ENCODE measurements at places on chromosomes 1 and 21. TPM values are rescaled to one million over a fixed set of nuclear protein-coding genes. Genes with fewer than 3 reads are reported as not detected.

- no peak for DNase-seq
Measured at GRCh38 chr1:108703939-108704338, 8.8 kb upstream of the FNDC7 start.

- no peak for DNase-seq
Measured at GRCh38 chr21:38056481-38056880, 140.2 kb upstream of the KCNJ6 start.

DNTTIP2 gene
- polyA plus RNA-seq: 67.1 TPM

ERICH3 gene
- polyA plus RNA-seq: 0.45 TPM

DNA sequence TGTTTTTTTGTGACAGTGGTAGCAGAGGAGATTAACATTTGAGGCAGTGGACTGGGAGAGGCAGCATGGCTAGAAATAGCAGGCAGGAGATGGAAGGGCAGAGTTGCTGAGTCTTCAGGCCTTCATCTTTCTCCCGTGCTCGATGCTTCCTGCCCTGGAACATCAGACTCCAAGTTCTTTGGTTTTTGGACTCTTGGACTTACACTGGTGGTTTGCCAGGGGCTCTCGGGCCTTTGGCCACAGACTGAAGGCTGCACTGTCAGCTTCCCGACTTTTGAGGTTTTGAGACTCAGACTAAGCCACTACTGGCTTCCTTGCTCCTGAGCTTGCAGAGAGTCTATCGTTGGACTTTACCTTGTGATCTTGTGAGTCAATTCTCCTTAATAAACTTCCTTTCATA lies 24.2 kb upstream of the LEFTY2 start:
- no peak for DNase-seq

DNA sequence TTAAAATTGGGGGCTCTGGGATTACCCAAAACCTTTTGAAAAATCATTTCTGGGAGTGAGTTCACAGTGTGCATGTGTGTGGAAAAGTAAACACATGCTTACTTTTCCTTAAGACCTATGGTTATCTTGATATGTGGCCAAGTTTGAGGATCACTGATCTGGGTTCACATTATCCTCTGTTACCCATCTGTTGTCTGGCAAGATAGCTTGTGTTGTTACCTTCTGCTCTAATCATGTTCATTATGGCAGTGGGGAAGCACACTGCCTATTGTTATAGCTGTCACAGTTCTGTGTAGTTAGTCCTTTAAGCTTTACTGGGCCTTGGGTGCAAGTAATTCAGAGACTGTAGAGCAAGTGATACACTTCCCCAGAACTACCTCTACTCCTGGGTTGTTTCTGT lies 5.0 kb downstream of the CTBS start:
- DNase-seq: no peak

CCDC17 gene
- 1.6 TPM for polyA plus RNA-seq

- no peak for DNase-seq
Measured at GRCh38 chr1:3530086-3530925, 75.8 kb downstream of the ARHGEF16 start.

DNA sequence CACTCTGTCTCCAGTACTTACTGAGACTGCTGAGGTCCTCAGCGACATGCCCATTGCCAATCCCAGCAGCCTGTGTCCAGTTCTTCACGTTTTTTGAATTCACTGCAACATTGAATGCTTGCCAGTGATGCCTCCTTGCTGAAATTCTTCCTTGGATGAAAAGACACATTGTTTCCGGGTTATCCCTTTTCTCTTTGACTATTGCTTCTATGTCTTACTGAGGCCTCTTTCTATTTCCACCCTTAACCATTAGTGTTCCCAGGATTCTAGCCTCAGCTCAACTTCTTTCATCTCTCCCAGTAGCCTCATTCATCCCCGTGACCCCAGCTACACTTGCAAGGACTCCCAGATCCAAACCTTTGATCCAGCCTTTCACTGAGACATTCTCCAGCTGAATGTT lies 46.5 kb upstream of the KIF26B start:
- no peak for DNase-seq

- no peak for DNase-seq
Measured at GRCh38 chr1:220884109-220884980, 5.1 kb downstream of the HLX start.

DNA sequence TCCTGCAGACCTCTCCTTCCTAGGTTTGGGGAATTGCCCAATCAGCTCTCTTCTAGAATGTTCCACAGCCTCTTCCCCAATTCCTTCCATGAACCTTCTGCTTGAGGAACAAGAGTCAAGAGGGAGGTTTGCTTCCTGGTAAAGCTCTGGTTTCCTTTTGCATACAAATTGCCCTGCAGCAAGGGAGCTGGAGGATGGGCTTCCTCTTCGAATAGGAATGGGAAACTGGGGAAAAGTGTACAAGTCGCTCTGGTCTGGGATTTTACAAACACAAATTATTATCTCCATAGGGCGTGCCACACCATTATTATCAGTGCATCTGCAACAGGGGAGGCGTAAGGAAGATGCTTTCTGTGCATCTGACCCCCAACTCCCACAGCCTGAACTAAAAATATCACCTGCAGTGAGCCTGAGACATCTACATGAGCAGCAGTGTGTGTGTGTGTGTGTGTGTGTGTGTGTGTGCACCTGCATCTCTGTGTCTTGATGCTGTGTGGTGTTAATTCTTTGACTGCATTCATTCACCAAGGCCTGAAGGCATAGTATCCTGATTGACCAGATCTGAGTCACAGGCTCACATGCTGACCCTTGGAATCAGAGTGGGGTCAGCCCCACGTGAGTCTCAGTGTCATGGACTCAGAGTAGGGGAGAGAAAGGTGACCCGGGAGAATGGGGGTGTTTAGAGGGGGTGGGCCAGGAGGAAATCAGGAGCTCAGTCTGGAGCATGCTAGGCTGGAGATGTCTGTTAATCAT lies 272.9 kb downstream of the KAZN start:
- no peak for DNase-seq

DNA sequence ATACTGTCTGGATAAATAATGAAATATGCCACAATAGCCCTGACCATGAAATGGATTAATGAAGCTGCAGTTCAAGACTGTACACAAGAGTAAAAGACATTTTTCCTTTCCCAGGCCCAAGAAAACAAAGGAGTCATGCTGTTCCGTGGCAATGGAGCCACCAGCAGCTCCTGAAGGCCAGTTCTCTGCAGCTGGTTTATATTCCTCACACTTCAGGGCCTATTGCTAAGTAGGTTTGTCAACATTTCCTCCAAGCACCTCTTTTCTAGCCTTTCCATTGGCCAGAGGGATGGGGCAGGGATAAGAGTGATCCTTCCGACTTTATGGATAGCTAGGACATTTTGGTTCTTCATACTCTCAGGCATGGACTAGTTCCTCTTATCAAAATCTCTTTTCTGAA lies 24.2 kb upstream of the RGL1 start:
- DNase-seq: no peak

RIPK4 gene
- polyA plus RNA-seq: 16.8 TPM

DNA sequence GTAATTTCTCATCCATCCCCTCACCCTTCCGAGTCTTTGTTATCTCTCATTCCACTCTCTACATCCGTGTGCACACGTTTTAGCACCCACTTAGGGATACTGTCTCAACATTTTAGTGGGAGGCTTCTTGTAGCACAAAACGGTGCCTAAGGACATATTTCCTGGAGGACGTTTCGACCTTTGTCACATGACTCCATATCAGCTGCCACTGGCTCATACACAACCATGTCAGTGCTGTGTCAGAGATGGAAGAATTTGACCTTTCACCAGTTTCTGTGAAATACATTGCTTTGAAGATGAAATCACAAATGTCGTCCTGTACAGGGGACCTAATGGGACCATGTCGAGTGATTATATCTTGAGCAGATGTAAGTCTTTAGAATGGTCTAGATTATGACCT lies 15.6 kb downstream of the B3GALT5 start:
- DNase-seq: no peak

VWA1 gene
- polyA plus RNA-seq: 74.6 TPM

GRCh38 chr1:234488054-234489006 lies 9.4 kb upstream of the TARBP1 start:
- no peak for DNase-seq

CFHR5 gene
- polyA plus RNA-seq: not detected

GRCh38 chr1:58870298-58870676 lies 86.4 kb upstream of the JUN start:
- no peak for DNase-seq
